EH (cell line): ENCODE measurements at places on chromosomes 12 and 14.
A peak's percentile ranks its signal among the peaks of the same experiment; 100 is the strongest.

DNA sequence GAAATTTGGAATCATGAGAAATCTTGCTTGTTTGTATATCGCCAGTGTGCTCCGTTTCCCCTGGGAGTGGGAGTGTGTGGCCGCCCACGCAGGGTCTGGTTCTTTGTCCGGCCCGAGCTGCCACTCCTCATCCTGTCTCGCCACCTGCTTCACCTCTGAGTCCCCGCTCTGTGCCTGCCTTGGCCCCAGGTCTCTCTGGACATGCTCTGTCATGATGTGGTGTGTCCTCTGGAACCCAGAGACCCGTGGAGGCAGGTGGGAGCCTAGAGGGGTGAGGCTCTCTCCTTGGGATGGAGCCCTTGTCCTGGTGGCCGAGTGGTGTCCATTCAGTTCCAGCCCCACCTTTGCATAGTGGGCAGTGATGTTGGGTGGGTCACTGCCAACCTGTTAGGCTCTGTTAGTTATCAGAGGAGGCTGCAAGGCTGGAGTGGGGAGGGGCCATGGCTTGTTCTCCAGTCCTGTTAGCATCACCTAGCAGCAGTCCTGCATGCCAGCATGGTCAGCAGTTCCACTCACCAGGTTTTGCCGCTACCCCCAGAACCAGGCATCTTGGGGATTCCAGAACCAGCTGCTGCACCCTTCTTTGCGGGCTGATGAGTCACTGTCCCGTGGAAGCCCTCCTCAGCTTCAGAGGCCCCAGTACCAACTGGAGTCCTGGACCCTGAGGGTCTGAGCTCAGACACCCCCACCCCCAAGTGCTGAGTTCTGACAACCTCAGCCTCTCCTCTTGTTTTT lies 76.5 kb downstream of the EP400 start:
- DNase-seq, result no peak

DNA sequence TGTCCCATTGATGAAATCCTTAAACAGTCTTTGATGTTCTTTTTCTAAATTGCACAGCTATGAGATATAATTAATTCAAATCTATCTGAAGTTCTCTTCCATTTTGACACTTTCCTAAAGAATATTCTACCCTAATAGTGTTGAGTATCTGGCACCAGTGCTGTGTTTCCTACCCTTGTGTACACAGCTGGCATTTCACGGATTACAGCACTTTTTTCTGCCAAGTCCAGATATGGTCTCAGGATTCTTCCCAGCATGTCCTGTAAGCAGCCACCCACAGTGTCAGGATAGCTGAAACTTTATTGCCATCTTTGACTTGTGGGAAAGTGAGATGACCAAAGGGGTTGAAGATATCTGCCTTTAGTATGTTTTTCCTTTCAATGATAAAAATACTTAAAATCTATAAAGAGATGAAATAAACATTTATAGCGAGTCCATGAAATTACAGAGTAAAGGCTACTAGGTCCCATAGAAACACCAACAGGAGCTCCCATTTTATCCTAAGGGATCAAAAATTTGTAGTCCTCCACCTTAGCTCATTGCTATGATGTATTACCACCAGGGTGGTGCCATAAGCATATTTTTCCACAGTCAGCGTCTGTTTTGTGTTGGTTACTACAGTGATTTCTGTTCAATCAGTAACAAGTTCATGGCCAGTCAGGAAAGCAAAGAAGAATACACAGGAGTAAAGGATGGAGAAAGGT lies 96.7 kb downstream of the TRHDE start:
- DNase-seq, result no peak

DNA sequence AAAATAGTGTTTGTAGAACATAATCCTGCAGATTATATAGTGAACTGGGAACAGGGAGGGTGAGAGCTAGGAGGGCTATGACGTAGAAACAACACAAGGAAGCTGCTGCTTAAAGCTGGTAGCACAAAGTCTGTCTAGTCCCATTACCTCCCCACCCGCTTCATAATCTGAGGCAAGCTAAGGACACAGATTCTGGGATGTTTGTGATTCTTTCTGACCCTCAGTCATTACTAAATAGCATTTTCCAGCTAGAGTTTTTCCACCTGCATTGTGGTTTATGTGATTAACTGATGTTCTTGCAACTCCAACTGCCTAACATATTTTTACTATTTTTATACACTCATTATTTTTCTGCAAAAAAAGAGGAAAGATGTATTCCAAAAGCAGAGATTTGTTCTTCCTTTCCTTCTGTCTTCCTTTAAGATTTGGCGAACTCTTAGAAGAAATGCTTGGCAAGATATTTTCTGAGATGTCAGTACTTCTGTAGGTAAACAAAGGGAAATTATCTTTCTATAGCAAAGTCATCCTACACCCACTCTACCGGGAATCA lies 293.2 kb upstream of the FAR2 start:
- peak; percentile 9 for DNase-seq

DNA sequence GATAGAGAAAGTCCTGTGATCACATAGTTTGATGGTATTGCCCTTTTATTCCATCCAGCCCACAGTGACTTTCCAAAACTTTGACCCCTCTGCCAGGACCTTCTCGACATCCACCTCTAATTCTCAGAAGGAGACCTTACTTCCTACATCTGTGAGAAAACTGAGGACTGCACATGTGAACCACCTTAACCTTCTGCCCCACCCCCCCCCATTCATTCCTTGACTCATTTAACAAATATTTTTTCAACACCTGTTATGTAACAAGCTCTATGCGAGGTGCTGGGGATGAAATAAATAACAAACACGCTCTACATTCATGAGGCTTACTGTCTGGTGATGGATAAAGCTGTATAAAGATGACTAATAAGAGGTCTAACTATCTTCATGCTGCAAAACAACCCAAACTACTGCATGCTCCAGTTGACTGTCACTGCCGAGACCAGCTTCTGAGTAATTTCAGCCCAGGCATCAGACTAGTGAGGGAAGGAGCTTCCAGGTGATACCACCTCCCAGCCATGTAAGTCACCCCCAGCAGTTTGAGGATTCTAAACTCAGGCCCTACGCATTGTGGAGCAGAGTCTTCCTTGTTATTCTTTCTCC lies 1.9 kb upstream of the HAL start:
- DNase-seq, result no peak

DNA sequence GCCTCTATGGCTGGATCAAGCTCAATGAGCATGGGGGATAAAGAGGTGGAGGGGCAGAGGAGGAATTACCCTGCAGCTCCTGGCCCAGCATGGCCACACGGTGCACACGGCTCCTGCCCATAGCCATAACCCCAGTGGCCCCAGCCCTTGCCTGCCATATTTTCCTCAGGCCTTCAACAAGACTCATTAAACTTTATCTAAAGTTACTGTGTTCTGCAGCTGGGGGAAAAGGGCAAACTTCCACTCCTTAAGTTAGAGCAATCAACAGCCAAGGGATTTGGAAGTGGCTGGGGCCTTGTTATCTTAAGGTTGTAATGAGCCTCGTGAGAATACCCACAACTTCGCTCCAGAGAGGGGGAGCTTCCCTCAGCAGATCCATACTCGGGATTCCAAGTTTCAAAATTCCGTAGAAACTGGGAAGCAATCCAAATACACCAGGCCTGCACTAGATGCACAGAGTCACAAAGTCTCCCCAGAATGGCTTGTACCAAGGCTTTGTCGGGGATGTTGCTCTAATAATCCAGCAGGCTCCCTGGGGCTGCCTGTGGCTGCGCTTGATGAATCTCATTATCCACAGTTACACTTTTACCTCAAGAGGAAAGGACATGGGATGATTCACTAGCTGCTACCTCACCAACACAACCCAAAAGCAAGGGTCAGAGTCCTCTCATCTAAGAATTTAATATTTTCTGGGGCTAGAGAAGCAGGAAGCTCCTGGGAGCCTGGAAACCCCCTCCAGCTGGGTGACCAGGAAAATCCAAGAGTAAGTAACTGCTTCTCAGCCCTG lies 13.0 kb upstream of the OR6J1 start:
- peak; percentile 44 for DNase-seq

- peak; percentile 55 for DNase-seq
Observed at GRCh38 chr12:7460375-7461259, 16.7 kb upstream of the CD163L1 start.

GRCh38 chr12:50542448-50542847 lies 37.7 kb downstream of the DIP2B start:
- DNase-seq, result peak; percentile 37

DNA sequence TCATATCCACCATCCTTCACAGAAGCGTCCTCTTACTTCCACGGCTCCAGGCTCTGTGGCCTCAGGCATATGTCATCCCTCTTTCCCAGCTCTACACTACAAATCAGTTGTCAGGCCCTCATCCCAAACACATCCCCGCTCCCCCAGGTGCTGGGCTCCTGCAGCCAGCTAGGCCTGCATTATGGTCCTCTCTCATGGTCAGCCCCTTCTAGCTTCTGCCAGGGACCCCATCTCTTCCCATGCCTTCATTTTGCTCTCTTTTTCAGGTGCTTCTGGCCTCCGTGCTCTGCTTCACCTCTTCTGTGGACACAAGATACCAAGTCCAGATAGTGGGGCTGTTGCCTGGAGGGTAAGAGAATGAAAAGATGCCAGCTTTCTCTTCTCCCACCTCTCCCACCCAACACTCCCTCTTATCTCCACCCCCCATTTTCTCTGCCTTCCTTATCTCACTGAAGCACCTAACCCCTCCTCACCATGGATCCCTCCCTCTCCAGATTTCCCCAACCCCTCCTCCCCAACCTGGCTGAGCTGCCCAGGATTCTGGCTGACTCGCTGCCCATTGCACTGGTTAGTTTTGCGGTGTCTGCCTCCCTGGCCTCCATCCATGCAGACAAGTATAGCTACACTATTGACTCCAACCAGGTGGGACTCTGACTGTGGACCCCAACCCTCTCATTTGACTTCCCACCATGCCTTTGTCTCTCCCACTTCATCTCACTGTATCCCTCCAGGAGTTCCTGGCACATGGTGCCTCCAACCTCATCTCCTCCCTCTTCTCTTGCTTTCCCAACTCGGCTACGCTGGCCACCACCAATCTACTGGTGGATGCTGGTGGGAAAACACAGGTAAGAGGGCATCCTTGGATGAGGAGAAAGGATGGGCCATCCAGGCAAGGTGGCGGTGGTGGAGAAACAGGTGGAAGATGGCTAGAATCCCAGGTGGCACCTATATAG lies 10.4 kb downstream of the B4GALNT1 start:
- DNase-seq, result no peak
